ENCODE measurements at places on chromosomes 11 and 22.

- DNase-seq = no peak
These were observed 40.1 kb downstream of the REXO2 start for GRCh38 chr11:114479331-114479730.

GRCh38 chr22:31288496-31289240 is 3.6 kb downstream of the PIK3IP1 start:
- DNase-seq = no peak

DNA sequence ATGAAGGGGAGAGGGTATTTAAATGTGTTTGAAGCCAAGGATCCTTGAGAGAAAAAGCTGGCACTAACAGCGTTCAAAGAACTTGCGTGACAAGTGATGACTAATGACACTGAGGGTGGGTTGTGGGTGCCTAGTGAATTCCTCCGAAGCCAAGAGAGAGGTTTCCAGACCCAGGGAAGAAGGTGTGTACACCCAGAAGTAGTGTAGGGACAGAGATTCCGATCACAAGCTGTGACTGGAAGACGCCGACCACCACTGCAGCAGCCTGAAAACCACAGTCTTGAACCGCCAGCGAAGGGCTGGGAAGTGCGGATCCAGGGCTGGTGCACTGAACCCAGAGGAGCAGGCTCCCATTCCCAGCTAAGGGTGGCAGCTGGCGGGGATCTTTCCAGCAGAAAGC is 9.5 kb downstream of the PPARA start:
- no peak for DNase-seq

GRCh38 chr11:121890377-121890776 is 225.6 kb downstream of the BLID start:
- no peak for DNase-seq

DNA sequence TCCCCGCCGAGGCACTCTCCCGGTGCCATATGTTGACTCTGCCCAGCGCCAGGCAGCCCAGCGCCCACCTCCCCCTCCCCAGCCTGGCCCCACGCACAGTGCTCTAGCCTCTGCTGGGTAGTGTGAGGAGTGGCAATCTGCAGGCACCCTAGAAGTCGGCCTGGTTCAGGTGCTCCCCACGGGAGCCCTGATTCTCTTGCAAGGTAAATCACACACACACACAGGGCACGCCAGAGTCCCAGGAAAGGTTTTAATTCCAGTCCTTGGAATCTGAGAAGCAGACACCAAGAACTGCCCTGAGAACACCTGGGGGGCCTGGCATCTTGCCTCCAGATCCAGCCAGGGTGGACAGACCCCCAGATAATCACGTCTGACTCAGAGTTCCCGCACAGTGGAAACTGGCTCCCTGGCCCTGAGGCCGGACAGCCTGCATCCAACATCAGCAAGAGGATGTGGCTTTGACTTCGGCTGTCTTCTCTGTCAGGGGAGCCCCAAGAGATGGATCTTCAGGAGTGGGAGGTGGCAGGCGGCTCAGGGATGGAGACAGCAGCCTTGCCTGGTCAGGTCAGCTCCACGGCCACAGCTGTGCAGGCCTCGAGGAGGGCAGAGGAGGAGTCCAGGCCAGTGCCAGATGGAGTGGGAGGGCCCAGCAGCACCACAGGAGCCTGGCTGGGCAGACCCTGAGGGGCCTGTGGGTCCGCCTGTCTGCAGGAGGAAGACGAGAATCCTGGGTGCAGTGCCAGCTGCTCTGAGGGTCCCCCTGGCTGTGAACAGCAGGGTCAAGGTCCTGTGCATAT is 1.1 kb upstream of the RIN1 start:
- DNase-seq = no peak

DNA sequence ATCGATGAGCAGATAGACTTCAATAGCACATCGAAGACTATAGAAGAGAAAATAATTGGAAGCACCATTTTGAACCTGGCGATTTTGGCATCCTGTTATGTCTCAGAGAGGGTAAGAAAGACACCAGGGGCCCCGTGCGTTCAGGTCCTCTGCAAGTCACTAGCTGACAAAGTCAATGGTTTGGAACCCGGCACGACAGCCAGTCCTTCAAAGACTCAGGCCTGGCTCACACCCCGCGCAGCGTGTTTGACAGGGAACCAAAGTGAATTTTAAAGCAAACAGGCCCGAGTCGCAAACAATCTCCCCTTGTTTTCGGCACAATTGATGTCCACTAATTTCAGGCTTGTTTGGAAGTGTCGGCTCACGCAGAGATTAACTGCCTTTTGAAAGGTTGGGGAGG is 716.6 kb downstream of the BRD1 start:
- no peak for DNase-seq

- peak; percentile 12 for DNase-seq
These were observed 84.7 kb downstream of the MAML2 start for GRCh38 chr11:96257972-96258934.

DNA sequence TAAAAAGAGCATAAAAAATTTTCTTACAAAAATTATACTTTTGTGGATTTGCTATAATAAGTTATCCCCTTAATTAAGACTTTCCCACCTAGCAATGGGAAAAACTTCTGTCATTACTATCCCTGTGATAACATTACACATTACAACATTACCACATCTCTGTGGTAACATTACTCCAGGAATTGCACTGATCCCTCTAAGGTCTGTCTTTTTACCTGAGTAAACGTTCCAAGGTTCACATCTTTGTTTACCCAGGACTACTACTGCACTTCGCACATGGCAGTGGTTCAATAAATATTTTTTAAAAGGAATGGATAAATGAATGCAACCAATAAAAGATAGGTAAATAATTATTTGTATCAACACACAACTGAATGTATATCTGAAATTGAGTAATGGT is 92.4 kb upstream of the NOX4 start:
- no peak for DNase-seq

DNA sequence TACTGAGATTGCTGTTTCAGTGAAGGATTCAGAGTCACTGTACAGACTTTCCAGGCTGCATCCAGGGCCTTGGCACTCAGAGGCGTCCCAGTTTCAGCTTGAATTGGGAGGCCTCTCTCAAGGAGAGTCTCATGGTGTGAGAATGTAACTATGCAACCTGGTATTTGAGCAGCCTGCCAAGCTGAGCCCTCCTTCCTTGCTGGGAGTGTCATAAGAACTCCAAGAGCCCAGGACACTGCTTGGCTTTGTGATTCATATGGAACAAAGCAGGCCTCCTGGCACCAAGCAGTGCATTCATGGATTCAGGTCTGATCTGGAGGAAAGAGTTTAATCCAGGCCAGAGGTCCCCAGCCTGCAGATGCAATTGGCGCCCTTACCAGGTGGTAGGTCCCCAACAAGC is 171.7 kb downstream of the DBX1 start:
- DNase-seq = no peak

GRCh38 chr22:29308791-29309262 is 2.4 kb downstream of the GAS2L1 start:
- peak; percentile 31 for DNase-seq

- no peak for DNase-seq
These were observed 434 bp downstream of the BANF1 start for GRCh38 chr11:66002648-66003225.

DNA sequence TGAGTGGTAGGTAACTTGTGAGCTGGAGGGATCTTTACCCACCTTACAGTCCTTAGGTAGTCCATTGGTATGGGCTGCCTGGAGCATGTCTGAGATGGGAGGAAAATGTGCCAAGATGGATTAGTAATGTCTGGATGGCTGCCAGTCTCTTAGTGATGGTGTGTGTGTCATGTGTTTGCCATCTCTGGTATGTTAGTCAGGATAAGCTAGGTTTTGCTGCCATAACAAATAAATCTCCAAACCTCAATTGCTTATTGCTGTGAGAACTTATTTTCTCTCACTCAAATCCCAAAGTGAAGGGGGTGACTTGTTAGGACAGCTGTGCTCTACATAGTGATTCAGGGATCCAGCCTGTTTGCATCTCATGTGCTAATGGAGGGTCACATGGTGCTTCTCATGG is 40.9 kb upstream of the MYEOV start:
- DNase-seq = no peak

Measured in effector memory CD8-positive, alpha-beta T cell (primary cell).